Ovary (tissue), 10 donors: ENCODE measurements at places on chromosomes 5 and 9. TPM values are rescaled to one million over a fixed set of nuclear protein-coding genes. Genes with fewer than 3 reads are reported as not detected.

The CAVIN4 gene
- not detected for total RNA-seq

GRCh38 chr9:18274693-18275092 lies 199.3 kb upstream of the ADAMTSL1 start:
- H3K27ac ChIP-seq = no peak overlapping the region
- H3K4me3 ChIP-seq = no peak overlapping the region
- H3K27me3 ChIP-seq = no peaks in the 10 kb centered on the region
- no peak for DNase-seq

The SYK gene
- total RNA-seq = 3.4 TPM

- H3K36me3 ChIP-seq = no peaks in the 10 kb centered on the region
- H3K4me1 ChIP-seq = no peaks in the 10 kb centered on the region
- no peak overlapping the region for H3K27ac ChIP-seq
- H3K4me3 ChIP-seq = no peak overlapping the region
Observed at GRCh38 chr5:72018143-72018803, 89.0 kb upstream of the MAP1B start.

DNA sequence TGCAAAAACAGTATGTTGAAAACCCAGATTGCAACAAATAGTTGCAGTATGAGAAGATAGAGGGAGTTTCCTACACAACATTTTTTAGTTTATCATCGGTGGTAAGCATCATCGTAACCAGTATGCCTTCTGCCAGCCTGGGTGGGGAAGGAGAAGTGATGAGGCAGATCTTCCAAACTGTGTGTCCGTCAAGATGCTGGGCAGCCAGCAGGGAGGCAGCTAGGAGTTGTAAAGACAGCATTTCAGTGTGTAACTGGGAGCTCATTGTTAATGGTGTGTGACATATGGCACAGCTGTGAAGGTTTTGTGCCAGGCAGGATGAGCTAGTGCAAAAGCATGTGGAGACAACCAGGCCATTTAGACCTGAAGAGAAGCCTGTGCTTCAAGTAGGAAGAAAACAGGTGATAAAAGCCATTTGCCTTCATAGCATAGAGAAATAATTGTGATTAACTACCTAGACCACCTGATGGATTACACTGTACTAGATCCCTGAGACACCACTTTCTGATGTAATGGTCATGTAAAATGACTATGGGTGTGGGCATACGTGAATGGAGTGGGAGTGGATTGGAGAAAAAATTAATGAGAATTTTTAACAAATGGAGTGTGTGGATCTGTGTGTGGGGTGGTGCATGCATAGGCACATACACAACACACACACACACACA lies 347.0 kb upstream of the ADAMTSL1 start:
- H3K36me3 ChIP-seq = no peaks in the 10 kb centered on the region
- DNase-seq = no peak
- no peaks in the 10 kb centered on the region for H3K27me3 ChIP-seq
- peaks cover 13% of the 10 kb centered on the region for H3K4me1 ChIP-seq
- H3K4me3 ChIP-seq = no peak overlapping the region

DNA sequence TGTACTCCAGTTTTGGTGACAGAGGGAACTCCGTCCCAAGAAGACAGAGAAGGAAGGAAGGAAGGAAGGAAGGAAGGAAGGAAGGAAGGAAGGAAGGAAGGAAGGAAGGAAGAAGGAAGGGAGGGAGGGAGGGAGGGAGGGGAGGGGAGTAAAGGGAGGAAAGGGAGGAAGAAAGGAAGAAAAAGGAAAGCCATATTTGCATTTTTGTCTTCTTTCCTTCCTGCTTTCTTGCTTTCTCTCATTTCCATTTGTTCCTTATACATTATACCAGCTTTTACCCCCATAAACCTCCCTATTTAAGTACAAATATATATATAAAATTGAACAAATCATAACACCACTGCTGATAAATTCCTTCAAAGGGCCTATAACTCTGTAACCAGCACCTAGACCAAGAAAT lies 151.8 kb downstream of the SMC2 start:
- H3K27me3 ChIP-seq = no peaks in the 10 kb centered on the region
- no peak for DNase-seq
- H3K4me1 ChIP-seq = no peaks in the 10 kb centered on the region
- no peaks in the 10 kb centered on the region for H3K36me3 ChIP-seq
- no peak overlapping the region for H3K27ac ChIP-seq

- no peaks in the 10 kb centered on the region for H3K36me3 ChIP-seq
- DNase-seq = no peak
- H3K27ac ChIP-seq = no peak overlapping the region
- H3K4me3 ChIP-seq = no peak overlapping the region
- H3K27me3 ChIP-seq = no peaks in the 10 kb centered on the region
Observed at GRCh38 chr5:38816083-38817030, 29.5 kb upstream of the OSMR start.

DNA sequence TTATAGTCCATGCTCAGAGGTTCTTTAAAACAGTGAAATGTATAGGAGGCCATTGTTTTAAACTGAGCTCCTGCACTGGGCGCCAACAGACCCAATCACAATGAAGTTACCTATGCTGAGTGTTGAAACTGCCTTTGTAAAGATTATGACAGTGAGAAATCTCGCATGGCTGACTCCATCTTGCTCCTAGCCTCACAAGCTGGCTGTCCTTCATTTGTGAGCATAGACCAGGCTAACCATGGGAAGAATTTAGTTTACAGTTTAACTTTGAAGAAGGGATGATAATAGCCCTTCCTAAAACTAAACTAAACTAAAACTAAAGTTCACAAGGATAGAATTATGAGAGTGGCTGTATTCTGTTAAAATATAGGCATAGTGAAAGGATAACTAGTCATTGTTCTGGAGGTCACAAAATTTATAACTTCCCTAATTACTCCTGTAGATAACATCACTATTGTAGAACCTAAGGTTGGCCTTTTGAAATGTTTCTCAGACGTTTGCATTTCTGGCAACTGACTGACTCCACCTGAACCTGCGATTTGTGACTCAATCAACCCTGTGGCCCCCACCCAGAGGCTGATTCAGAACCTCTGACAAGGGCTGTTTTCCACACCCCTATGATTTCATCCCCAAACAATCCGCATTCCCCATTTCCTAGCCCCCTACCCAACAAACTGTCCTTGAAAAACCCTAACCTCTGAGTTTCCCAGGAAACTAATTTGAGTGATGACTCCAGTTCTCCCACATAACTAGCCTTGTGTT lies 59.1 kb downstream of the HMHB1 start:
- no peak overlapping the region for H3K27ac ChIP-seq
- no peaks in the 10 kb centered on the region for H3K4me1 ChIP-seq
- no peaks in the 10 kb centered on the region for H3K27me3 ChIP-seq
- no peak for DNase-seq
- no peaks in the 10 kb centered on the region for H3K36me3 ChIP-seq

GRCh38 chr5:172800088-172800551 lies 29.1 kb upstream of the DUSP1 start:
- peaks cover 8% of the 10 kb centered on the region for H3K4me1 ChIP-seq
- no peaks in the 10 kb centered on the region for H3K27me3 ChIP-seq
- DNase-seq = no peak
- H3K27ac ChIP-seq = no peak overlapping the region
- H3K4me3 ChIP-seq = no peak overlapping the region
- no peaks in the 10 kb centered on the region for H3K36me3 ChIP-seq

GRCh38 chr9:22257026-22257816 lies 189.4 kb upstream of the DMRTA1 start:
- H3K27me3 ChIP-seq = no peaks in the 10 kb centered on the region
- no peaks in the 10 kb centered on the region for H3K4me1 ChIP-seq
- H3K27ac ChIP-seq = no peak overlapping the region
- no peak overlapping the region for H3K4me3 ChIP-seq
- H3K36me3 ChIP-seq = no peaks in the 10 kb centered on the region
- DNase-seq = no peak

- no peaks in the 10 kb centered on the region for H3K36me3 ChIP-seq
- DNase-seq = peak; percentile 60
- H3K27me3 ChIP-seq = no peaks in the 10 kb centered on the region
- H3K4me1 ChIP-seq = peaks cover 4% of the 10 kb centered on the region
- H3K4me3 ChIP-seq = no peak overlapping the region
- H3K27ac ChIP-seq = peak overlapping the region; percentile 70
Observed at GRCh38 chr9:127637322-127637847, 25.3 kb downstream of the STXBP1 start.

The PHF24 gene
- 0.23 TPM for total RNA-seq

GRCh38 chr9:99595796-99596195 lies 225.9 kb upstream of the NR4A3 start:
- no peak for DNase-seq
- H3K27me3 ChIP-seq = no peaks in the 10 kb centered on the region
- H3K27ac ChIP-seq = no peak overlapping the region
- no peaks in the 10 kb centered on the region for H3K36me3 ChIP-seq
- H3K4me1 ChIP-seq = no peaks in the 10 kb centered on the region

GRCh38 chr5:160641405-160641804 lies 210.6 kb downstream of the ATP10B start:
- H3K27me3 ChIP-seq = no peaks in the 10 kb centered on the region
- DNase-seq = no peak
- no peak overlapping the region for H3K4me3 ChIP-seq
- H3K27ac ChIP-seq = no peak overlapping the region
- no peaks in the 10 kb centered on the region for H3K36me3 ChIP-seq
- H3K4me1 ChIP-seq = no peaks in the 10 kb centered on the region

The TCF7 gene
- 5.5 TPM for total RNA-seq

The GRIA1 gene
- 0.15 TPM for total RNA-seq

The PRDM9 gene
- total RNA-seq = not detected
